ENCODE measurements at places on chromosomes 5 and 9. TPM values are rescaled to one million over a fixed set of nuclear protein-coding genes. Genes with fewer than 3 reads are reported as not detected.
A peak's percentile ranks its signal among the peaks of the same experiment; 100 is the strongest.

GRCh38 chr9:137638680-137639079, 19.9 kb downstream of the EHMT1 start:
- no peak for DNase-seq

Gene SLC2A6
- total RNA-seq, result 60.1 TPM

- no peak for DNase-seq
These were observed 408.2 kb upstream of the PTGER4 start for GRCh38 chr5:40271476-40271875.

DNA sequence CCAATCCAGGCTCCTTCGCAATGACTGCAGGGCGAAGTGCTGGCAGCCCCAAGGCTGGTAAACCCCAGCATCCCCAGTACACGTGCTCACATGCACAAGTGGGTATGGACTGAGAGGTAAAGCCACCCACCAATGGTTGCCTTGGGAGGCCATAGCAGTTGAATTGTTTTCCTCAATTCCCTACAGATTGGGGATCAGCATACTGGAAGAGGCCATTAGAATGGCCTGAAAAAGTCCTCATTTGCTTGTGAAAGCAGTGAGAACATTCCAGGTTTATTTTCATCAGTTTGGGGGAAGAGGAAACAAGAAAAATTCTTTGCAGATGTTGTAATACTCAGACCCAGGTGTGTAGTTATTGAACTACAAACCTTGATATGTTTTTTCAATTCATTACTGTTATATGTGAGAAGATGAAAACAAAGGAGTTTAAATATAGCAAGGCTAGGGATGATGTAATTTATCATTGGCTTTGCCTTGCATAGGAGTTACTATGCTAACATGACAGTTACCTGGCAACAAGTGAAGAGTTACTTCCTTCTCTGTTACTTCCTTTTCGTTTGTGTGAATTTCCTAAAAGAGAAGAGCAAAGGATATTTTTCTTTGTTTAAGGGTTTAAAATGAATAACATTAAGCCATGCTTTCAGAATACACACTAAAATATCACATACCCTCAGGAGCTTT, 36.4 kb downstream of the MTMR12 start:
- DNase-seq, result peak; percentile 88

Gene GABRA6
- total RNA-seq, result not detected

DNA sequence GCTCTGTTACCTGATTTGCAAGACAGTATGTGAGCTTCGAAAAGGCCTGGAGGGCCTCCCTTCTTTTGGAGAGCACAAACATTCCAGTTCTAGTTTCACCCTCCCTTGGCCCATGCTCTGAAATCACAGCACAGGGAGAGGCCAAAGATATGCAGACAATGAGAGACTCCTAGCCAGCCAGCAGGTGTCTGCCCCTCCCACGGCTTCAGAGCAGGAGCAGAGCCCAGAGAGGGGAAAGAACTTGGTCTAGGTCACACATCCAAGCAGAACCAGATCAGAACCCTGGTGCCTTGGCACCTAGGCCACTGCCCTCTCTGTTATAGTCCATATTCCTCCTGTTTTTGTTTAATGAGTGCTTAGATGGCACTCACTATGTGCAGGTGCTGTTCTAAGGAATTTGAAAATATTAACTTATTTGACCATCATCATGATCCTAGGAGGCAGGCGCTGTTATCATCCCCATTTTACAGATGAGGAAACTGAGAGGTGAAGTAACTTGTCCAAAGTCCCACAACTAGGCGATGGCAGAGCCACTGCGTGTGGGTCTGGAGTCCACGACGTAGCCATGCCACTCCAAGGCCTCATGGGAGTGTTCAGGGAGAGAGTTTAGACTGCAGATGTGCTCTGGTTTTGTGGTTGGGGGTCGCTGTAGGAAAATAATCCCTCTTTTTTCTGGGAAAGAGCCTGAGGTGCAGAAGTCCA, 27.2 kb downstream of the TMOD1 start:
- DNase-seq, result no peak
